Stimulated activated CD8-positive, alpha-beta memory T cell treated with anti-CD3 and anti-CD28 coated beads, Interleukin-2, amount 100 ng/mL, for 1 hour (primary cell): ENCODE measurements at places on chromosomes 6 and 20.
A peak's percentile ranks its signal among the peaks of the same experiment; 100 is the strongest.

DNA sequence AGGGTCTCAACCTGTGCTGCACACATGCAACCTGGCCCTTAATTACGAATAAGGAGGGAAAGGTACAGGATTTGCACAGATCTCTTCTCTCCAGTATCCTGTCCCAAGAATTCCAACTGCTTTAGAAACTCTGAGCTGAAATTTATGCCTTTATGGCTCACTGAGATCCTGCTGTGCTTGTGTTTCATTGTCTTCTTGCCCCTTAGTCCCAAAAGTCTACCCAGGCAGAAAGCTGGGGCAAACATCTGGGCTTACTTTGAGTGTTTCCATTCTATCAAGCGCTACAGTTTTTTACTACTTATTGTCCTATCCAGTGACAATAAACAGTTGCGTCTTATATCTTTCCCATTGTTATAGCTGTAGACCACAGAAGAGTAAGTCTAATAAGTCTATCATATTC, 99.7 kb downstream of the LIN28B start:
- DNase-seq = no peak

GRCh38 chr20:64224351-64225170, 31.0 kb upstream of the PCMTD2 start:
- DNase-seq = no peak

DNA sequence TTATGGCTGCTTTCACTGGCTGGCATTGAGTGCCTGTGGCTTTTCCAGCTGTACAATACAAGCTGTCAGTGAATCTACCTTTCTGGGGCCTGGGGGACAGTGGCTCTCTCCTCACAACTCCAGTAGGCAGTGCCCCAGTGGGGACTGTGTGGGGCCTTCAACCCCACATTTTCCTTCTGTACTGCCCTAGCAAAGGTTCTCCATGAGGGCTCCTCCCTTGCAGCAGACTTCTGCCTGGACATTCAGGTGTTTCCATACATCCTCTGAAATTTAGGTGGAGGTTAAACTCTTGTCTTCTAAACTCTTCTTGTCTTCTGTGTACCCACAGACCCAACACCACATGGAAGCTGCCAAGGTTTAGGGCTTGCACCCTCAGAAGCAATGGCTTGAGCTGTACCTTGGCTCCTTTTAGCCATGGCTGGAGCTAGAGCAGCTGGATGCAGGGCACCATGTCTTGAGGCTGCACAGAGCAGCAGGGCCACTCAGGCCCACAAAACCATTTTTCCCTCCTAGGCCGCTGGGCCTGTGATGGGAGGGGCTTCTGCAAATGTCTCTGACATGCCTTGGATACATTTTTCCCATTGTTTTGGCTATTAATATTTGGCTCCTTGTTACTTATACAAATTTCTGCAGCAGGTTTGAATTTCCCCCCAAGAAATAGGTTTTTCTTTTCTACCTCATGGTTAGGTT, 9.6 kb downstream of the PEX7 start:
- no peak for DNase-seq

GRCh38 chr6:108168090-108168463, 2.3 kb downstream of the NR2E1 start:
- DNase-seq = no peak

DNA sequence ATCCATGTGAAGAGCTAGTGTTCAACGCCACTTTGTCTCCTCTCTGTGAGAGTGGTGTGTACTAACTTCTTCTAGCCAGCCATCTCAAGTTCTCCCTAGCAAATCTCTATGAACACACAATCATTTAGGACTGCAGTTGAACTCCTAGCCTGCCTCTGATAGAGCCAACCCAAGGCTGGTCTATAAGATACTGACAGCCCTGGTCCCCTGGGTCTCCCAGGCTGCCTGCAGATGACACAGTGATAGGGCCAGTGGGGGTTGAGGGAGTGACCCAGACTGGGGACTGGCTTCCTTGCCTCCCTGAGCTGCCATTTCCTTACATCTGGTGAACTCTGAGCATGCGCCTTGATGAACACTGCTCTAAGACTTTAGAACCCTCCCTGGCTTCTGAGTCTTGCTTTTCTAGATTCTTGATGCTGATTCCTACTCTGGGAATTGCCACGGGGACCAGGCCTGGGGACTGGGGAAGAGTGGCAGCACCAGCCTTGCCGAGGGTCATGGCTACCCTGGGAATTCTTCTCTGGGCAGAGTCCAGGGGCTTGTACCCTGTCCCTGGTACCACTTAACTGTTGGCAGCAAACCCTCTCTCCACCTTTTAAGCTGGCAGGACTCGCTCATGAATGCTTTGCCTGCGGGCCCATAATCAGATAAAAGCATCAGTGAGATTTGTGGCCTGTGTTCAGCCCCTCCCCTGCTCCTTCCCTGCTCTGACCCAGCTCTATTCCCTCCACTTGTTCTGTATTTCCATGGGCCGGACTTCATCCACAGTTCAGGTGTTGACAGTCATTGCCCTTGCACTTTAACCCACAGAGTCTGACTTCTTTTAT, 130.8 kb upstream of the CHD6 start:
- no peak for DNase-seq

GRCh38 chr6:147507162-147508041, 1.1 kb upstream of the SAMD5 start:
- DNase-seq = no peak

DNA sequence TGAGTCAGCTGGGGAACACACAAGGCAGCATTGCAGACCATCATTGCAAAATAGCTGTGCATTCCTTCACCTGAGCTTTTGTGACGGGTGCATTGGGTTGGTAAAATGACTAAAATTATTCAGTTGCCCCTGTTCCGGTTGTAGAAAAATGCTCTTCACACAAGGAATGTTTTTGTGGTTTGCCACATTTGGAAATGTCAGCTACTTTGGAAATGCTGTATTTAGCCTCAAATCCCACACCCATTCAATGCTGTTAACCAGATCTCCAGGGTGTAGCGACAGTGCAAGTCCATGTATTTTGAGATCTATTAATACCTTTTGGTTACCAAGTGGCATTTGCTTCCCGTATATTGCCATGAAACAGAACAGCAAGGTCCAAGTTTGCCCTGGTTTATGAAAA, 201.2 kb downstream of the FOXA2 start:
- no peak for DNase-seq

DNA sequence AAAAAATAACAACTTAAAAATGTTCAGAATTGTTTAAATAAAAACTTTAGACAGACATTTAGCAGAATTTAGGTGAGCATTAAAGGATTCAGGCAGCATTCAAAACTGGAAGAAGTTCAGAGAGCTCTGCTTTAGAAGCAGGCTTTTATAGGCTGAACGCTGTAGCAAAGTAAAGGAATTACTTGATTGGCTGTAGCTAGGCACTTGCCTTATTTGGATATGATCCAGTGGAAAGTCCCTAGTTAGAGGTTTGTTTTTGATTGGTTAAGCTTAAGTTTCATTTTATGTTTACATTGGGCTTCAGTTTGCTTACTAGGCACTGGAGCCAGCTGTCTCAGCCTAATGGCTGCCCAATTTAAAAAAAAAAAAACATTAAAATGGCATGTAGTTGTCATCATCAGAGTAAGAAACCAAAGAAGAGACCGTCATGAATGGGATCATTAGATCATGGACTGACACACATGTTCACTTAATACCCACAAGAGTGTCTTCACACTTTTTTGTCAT, 65.1 kb downstream of the CBFA2T2 start:
- DNase-seq = no peak

DNA sequence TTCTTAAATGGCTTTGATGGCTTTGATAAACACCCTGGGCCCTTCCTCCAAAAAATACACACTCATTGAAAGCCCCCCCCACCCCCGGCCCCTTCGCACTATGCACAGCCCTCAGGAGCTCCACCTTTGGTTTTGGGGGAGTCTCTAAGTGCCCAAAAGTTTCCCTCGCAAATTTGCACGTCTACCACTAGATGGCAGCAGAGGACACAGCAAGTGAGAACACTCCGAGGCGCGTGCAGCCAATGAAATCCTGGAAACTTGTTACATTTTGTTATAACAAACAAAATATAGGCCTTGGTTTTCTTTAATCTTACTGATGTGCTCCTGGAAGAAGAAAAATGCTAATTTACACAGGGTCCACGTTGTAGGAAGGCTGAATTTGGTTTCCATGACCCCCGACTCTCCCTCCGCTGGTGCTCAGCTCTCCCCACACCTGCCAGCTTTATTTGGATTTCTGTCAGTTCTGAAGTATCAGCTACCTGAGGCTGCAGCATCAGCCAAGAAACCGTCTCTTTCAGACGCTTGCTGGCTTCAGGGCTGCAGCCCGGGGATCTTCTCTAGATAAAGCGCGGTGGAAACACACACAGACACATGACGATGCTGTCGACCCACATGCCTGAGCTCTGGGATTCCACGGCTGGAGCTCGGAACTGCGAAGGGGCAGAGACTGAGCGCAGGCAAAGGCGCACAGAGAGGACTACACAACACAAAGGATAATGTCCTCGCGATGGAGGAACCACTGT, 148.3 kb upstream of the RPS6KA2 start:
- DNase-seq = peak; percentile 26

- DNase-seq = no peak
Measured at GRCh38 chr6:119533603-119534279, 184.2 kb upstream of the MAN1A1 start.

DNA sequence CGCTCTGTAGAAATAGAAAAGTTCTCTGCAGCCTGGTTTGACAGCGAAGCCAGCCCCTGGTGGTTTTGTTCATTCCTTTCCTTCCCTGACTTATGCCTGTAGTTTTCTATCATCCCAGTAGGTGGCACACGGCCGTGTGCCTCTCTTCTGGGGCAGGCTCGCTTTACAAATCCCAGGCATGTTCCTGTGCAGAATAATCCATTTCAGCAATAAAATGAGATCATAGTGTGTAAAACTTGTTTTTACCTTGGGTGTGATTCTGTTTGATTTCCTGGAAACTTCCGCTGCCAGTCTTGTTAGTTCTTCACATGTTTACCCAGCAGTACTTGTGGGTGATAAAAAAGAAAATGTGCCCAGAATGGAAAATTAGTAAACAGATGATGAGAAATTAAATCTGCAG, 7.4 kb upstream of the INSM1 start:
- no peak for DNase-seq

DNA sequence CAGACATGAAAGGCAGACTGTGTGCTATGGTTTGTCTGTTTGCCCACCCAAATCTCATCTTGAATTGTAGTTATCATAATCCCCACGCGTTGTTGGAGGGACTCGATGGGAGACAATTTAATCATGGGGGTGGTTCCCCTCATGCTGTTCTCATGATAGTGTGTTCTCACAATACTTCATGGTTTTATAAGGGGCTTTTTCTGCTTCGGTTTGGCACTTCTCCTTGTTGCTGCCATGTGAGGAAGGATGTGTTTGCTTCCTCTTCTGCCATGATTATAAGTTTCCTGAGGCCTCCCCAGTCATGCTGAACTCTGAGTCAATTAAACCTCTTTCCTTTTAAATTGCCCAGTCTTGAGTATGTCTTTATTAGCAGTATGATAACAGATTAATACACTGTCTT, 47.2 kb upstream of the MICB start:
- no peak for DNase-seq

DNA sequence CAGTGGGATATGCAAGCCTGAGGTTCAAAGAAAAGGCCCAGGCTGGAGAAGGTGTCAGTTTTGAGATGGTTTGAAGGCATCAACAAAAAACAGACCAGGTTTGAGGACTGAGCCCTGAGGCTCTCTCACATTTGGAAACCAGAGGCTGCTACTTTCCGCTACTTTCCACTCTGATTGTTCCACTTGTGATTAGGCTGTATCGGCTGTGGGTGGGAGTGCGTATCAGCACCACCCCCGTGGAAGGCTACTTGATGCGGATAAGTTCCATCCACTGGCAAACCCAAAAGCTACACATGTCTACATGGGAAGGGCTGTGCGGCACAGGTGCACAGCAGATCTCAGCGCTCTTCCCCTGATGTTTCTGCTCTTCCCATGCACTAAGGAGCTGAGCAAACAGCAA, 198.7 kb downstream of the GMPR start:
- no peak for DNase-seq

- no peak for DNase-seq
Measured at GRCh38 chr6:128364766-128365519, 155.5 kb downstream of the PTPRK start.

GRCh38 chr6:122673343-122673961, 63.2 kb downstream of the PKIB start:
- DNase-seq = no peak

GRCh38 chr20:19628570-19629134, 129.4 kb upstream of the RIN2 start:
- DNase-seq = no peak

- DNase-seq = no peak
Measured at GRCh38 chr20:6767536-6768227, at the start of gene BMP2. Gene BMP2, plus strand, starts transcription at chr20:6767686. Its CDS starts 2,441 bp downstream, at chr20:6770127.

GRCh38 chr6:154513601-154514320, 3.3 kb upstream of the CNKSR3 start:
- no peak for DNase-seq

GRCh38 chr6:28757429-28758045, 166.2 kb downstream of the TRIM27 start:
- DNase-seq = no peak

- no peak for DNase-seq
Measured at GRCh38 chr6:62797190-62797589, 414.1 kb upstream of the FKBP1C start.

- DNase-seq = no peak
Measured at GRCh38 chr6:6474170-6474920, 114.2 kb upstream of the LY86 start.

DNA sequence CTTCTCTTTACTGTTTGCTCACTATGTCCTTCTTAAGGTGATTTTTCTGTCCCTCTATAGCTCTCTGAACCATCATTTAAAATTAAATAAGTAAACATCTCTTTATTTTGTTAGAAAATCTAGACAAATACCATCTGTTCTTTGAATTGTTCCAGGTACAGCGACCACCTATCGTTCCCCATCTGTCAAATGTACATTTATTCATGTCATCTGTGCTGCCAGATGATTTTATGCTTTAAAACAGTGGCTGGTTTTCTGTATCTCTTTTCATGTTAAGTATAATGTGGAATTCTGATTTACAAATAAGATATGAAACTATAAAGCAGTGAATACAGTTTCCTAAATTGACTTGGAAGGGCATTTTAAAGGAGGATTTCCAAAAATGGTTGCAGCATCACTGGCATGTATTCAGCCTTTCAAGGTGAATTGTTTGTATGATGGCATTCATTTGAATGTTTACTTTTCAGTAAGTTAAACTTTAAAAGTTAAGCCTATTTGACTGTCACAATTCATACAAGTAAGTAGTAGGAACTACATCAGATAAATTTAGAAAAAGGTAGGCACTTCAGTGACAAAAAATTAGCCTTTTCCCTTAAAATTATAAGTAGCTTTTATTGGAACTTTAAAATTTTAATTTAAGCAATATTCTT, 92.6 kb upstream of the CLVS2 start:
- DNase-seq = no peak

DNA sequence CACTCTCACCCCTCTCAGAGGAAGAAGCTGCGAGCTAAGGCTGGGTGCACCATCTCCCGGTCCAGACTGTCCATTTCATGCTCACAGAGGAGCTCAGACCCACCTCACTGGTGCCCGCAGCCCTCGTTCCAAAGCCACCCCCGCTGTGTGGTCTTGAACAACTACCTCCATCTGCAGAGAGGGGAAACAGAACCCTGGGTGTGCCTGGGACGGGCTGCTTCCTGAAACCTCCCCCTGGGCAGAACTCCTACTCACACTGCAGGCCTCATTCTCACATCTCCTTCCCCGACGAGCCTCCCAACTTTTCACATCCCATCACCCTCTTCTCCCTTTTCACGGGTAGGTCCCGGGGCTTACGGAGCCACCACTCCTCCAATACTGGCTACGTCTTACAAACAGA, 18.1 kb downstream of the PMEPA1 start:
- DNase-seq = no peak

- DNase-seq = no peak
Measured at GRCh38 chr6:125835221-125835744, 44.5 kb downstream of the NCOA7 start.

- DNase-seq = no peak
Measured at GRCh38 chr6:3390698-3391097, 66.2 kb downstream of the SLC22A23 start.
